Hematopoietic multipotent progenitor cell treated with erythropoietin and hydrocortisone succinate and interleukin-3 and kit ligand, for 6 days (in vitro differentiated cells): ENCODE measurements at places on chromosomes 6 and 20.

- DNase-seq, result no peak
Measured at GRCh38 chr6:16563628-16564240, 197.5 kb downstream of the ATXN1 start.

DNA sequence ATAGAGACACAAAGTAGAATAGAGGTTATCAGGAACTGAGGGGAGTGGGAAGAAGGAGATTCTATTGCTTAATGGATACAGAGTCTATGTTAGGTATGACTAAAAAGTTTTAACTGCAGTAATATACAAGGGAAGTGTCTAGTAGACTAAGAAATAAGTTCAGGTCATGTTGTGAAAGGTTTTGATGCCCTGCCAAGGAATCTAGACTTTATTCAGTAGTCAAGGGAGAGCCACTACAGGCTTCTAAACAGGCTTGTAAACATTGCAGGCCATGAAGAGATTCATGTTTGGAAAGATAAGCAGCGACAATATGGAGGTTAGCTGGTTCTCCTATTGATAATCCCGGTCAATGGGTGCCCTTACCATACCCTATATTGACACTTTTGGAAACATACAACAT, 352.8 kb upstream of the SOX4 start:
- no peak for DNase-seq

GRCh38 chr6:14130435-14131075, 13.0 kb downstream of the CD83 start:
- no peak for DNase-seq

DNA sequence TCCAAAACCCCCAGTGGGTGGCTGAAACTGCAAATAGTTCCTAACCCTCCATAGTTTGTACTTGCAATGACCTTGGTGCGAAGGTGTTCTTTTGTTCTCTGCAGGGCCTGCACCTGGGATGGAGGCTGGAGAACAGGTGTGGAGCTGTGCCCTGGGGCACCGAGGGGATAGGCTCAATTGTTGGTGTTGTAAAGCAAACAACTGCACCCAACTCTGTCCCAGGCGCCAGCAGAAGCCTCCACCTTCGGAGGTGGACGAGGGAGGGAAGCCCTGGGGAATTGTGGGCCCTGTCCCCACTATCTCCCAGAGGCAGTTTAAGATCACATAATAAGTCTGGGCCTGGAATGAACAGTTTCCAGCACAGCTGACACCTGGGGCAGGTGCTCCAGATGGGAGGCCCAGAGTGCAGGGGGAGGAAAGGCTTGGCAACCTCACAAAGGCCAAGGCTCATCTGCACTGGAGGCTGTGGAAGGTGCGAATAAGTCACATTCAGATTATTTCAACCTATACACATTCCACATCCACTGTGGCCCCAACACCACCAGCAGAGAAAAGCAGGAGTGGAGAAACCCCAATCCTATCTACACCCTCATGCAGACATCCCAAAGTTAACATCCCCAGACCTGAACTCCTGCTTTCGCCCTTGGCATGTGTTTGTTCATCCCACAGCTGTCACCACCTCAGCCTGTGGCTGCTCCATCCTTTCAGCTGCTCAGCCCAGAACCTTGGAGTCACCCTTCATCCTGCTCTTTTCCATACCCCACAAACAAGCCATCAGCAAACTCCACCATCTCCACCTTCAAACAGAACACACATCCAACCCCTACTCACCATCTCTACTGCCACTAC, 12.3 kb upstream of the CBFA2T2 start:
- DNase-seq, result no peak

DNA sequence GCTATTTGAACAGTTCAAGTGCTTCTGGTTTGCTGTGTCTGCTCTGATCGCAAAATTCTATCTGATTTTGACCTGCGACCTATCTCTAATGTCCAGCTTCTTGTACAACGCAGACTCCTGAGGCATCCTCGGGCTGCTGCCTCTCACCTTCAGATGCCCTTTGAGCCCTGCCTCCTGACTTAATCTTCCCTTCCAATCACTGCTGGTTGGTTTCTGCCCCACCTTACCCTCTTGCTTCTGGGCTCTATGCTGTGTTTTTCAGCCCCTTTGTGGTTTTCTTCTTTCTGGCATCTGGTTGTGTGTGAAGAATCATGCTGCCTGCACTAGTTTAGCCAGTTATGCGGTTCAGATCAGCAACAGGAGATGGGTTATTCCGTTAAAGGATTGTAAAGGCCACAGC, 131.2 kb upstream of the THEMIS start:
- DNase-seq, result no peak

DNA sequence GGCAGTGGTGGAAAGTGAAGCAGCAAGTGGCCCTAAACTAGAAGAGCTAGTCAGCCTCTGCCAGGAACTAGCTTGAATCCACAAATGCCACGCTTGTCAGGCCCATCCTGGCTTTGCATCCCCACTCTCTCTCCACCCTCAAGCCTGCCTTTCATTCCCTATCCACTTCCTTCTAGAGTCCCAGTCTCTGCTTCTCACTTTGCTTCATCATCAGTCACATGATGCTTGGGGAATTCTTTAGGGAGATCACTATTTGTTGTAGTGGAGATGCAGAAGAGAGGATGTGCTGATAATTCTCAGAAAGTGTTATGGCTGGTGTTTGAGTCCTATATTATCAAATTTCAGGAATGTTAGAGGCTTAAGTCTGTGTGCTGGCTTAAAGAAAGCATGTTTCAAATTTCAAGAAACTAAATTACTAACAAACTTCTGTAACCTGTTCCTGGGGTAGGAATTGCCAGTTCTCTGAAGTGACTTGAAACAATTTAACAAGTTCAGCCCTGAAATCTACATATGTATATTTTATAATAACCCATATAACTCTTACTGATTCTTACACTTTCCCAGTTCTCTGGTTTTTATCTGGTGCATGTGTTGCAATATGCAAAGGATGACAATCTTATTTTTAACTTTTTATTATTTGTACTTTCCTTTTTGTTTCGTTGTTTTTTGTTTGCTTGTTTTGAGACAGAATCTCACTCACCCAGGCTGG, 7.5 kb downstream of the TRIM39 start:
- DNase-seq, result no peak

- peak; percentile 76 for DNase-seq
Measured at GRCh38 chr6:38012573-38012972, 193.0 kb downstream of the ZFAND3 start.

- DNase-seq, result no peak
Measured at GRCh38 chr6:6783721-6784120, 195.2 kb downstream of the LY86 start.
